RWPE2 (cell line): ENCODE measurements at places on chromosomes 7 and 10.

GRCh38 chr10:69516796-69517195, 56.4 kb downstream of the NEUROG3 start:
- DNase-seq = no peak

- no peak for DNase-seq
Measured at GRCh38 chr10:77763453-77764430, 126.1 kb upstream of the KCNMA1 start.

- no peak for DNase-seq
Measured at GRCh38 chr10:128054163-128054970, 71.9 kb downstream of the MKI67 start.

DNA sequence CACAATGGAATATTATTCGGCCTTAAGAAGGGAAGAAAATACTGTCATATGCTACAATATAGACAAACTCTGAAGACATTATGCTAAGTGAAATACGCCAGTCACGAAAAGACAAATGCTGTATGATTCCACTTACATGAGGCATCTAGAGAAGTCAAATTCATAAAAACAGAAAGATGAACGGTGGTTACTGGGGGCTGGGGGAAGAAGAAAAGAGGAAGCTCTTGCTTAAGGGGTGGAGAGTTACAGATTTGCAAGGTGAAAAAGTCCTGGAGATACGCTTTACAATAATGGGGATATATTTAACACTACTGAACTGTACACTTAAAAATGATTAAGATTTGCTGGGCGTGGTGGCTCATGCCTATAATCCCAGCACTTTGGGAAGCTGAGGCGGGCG, 49.0 kb downstream of the PSMC2 start:
- no peak for DNase-seq

DNA sequence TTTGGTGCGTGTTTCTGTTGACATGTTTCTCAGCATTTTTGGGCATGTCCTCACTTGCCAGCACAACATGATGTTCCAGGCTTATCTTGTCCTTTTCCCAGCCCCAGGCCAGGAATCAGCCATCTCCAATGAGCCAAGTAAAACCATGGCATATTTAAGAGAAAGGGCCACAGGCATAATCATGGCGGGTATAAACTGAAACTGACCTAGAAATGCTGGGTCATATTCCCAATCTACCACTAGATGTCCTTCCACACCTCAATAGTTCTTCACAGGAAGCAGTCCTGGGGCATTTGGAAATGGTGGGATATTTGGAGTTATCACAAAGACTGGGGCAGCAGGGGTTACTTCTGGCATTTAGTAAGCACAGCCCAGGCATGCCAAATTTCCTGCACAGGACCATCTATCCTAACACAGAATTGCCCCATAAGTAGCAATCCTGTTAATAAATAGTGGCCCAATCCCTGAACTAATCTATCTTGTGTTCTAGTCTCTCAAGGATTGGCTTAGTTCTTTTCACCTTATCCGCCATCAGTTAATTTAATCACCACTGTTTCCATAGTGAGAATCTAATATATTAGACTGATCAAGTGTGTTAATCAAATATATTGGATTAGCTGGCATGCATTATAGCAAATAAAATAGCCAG, 101.6 kb downstream of the NPSR1 start:
- no peak for DNase-seq

GRCh38 chr10:49662169-49662830, 17.2 kb upstream of the C10orf53 start:
- no peak for DNase-seq

GRCh38 chr7:130286881-130287280, 6.1 kb upstream of the CPA4 start:
- no peak for DNase-seq

GRCh38 chr7:2195400-2196246, 37.1 kb downstream of the MAD1L1 start:
- no peak for DNase-seq

DNA sequence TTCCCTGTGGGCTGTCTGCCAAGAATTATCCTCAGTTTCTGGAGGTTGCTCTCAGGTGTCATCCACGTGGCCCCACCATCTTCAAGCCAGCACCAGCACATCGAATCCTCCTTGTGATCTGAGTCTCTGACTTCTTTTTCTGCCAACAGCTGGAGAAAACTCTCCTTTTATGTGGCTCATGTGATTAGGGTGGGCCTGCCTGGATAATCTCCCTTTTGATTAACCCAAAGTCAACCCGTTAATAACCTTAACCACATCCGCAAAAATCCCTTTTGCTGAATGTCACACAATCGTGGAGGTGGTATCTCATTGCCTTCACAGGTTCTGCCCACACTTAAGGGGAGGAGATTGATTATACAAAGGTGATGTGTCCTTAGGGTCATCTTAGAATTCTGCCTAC, 73.8 kb downstream of the LRGUK start:
- DNase-seq = no peak

DNA sequence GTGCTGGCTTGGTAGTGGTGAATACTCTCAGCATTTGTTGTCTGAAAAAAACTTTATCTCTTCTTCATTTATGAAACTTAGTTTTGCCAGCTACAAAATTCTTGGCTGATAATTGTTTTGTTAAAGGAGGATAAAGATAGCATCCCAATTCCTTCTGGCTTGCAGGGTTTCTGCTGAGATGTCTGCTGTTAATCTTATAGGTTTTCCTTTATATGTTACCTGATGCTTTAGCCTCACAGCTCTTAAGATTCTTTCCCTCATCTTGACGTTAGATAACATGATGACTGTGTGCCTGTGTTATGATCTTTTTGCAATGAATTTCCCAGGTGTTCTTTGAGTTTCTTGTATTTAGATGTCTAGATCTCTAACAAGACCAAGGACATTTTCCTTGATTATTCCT, 9.9 kb upstream of the MRPS33 start:
- no peak for DNase-seq

- DNase-seq = no peak
Measured at GRCh38 chr10:124824507-124824906, 22.9 kb downstream of the ABRAXAS2 start.

DNA sequence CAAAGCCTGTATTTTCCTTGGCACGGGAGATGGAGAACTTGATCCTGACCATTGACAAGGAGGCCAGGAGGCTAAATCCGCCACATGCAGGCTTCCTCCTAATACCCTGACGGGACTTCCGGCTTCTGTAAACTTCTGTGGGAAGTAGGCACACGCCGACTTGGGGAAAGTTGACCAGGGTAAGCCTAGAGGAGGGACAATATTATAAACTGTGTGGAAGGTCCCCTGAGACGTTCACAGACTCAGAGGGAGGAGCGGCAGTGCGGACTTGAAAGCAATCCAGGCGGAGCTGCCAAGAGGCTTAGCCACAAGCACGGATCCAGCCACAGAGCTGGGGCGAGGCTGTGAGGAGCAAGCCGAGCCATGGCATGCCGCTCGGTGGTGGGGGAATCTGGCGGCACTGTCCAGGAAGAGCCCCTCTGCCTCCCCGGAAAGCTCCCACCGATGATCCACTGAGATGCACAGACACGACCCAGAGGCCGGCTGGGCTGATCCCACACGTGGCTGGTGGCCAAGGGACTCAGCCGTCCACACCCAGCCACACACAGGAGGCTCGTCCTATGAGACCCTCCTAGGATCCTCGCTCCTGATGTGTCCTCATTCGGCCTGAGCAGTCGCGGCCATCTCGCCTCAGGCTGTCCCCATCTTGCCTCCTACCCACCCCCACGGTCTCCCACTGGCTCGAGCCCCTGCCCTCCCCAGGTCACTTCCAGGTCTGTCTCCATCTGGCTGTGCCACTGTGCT, 40.0 kb upstream of the INSIG1 start:
- DNase-seq = no peak

DNA sequence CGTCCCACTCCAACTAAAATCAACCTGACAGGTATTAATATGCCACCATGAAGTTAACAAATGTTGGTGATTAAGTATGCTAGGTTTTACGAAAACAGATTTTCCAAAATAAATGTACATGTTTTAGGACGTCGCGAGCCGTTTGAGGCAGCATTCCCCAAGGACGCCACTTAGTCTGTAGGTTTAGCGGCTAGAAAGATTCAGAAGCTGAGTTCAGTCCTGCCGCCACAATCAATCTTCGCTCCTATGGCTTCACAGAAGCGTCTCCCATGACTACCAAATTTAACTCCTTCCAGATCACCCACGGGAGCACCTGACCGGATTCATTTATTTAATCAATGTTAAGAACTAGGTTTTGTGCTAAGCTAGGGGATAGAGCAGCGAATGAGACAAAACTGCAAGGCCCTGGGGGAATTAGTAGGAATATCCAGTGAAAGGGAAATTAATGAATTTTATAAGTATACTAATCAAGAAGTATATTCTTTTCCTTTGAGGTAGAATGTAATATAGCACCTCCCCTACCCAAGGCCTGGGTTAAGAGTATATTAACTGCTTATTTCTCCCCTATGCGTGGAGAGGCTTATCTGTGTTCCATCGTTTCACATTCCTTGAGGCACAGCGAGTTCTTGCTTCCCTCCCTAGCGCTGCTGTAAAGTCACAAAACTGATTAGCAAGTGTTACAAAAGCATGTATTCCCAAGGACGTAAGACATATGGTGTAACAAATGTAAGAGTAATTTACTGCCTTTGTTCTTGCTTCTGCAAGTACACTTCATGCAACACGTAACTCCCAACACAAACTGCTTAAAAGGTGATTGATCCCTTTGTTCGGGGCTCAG, 994 bp upstream of the CYP51A1 start:
- DNase-seq = no peak

DNA sequence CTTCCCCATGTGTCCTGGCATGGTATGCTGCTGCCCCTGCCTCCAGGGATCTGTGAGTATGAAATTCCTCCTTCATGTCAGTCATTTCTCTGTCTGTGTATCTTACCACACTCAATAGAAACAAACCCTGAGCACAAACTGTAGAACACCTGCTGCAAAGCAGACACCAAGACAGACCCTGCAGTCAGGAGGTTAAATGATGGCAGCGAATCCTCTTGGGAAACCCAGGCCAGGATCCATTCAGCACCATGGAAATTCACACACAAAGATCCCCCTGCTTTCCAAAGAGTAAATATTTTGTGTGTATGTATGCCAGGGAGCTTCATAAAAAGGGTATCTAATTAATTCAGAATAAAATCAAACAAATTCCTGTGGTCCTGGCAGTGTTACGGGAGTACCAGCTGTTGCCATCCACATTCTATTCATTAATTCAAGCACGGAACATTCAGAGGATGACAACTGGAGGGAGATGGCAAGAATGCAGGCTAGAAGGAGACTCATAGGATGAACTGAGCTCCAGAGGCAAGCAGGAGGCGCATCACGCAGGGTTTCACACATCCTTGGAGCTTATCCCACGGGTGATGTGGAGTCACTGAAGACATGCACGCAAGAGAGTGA, 14.8 kb downstream of the ITIH5 start:
- no peak for DNase-seq

DNA sequence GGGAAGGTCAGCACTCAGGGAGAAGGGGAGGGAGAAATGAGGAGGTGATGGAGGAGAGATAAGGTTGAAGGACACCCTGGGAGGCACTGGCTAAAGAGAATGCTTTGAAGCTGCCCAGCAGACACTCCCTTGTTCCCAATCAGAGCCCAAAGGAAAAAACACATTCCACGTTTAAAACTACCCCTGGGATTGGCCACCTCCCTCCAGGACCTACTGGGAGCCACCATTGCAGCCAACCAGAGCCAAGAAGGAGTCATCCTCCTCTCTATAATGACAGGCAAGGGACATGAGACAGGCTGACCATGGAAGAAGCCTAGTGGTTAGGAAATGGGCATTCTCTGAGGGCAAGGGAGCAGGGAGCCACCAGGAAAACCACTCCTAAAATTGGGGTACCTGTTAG, 43.8 kb downstream of the MYO1G start:
- DNase-seq = no peak

- DNase-seq = no peak
Measured at GRCh38 chr7:130963339-130963738, 229.3 kb upstream of the KLF14 start.

GRCh38 chr10:32376771-32377170, 29.8 kb upstream of the EPC1 start:
- DNase-seq = no peak

DNA sequence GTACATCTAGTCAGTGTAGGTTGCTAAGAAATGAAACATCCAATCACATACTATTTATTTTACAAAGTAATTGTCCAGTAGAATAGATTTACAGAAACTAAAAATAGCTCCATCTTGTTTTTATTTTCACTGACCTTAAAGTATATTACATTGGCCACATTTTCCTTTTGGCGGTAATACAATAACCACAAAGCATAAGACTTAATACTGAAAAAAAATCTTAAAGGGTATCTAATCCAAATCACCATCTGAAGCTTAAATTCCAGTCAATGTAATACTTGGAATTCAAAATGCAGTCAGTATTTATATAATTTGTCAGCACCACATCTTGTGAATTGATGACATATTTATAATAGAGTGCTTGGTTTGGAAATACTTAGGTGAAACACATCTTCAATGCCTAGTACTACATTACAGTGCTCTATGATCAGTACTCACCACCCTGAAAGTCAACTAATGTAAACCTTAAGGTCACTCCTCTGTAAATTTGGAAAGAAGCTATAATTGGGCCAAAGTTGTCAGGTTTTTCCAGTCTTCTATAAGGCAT, 8.9 kb downstream of the ANKMY2 start:
- no peak for DNase-seq

- no peak for DNase-seq
Measured at GRCh38 chr10:98469001-98469931, 22.5 kb upstream of the HPS1 start.

DNA sequence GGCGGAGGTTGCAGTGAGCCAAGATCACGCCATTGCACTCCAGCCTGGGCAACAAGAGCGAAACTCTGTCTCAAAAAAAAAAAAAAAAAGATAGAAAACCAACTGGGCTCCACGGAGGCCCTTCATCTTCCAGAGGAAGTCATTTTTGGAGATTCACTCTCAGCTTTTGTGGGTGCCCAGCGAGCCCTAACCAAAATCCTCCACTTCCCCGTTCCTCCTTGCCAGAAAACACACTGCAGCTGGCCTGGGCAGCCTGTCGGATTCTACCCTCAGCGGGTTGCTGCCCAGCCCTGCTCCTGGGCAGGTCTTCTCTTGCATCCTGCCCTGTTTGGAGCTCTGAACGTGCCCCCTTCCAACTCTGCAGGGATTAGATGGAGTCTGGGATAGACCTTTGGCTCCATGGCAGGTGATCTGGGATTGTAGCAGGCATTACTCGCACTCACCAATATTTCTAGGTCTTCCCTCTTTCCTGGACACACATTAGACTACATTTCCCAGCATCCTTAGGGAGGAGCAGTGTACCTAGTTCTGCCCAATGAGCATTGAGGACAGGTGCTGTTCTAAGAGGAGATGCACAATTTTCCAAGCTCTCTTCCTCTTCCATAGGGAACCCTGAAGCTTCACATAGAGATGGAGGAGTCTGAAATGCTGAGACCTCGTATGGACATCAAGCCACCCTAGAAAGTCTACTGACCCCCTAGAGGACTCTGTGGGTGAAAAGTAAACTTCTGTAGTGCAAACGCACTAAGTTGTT, 4.6 kb downstream of the GRID2IP start:
- no peak for DNase-seq

GRCh38 chr7:70680743-70681468, 451.0 kb upstream of the GALNT17 start:
- no peak for DNase-seq

GRCh38 chr10:103901299-103901698, 16.7 kb downstream of the STN1 start:
- no peak for DNase-seq
